ENCODE measurements at places on chromosomes 16 and 17.

- no peak for DNase-seq
These were observed 192.2 kb upstream of the WSCD1 start for GRCh38 chr17:5877948-5878347.

DNA sequence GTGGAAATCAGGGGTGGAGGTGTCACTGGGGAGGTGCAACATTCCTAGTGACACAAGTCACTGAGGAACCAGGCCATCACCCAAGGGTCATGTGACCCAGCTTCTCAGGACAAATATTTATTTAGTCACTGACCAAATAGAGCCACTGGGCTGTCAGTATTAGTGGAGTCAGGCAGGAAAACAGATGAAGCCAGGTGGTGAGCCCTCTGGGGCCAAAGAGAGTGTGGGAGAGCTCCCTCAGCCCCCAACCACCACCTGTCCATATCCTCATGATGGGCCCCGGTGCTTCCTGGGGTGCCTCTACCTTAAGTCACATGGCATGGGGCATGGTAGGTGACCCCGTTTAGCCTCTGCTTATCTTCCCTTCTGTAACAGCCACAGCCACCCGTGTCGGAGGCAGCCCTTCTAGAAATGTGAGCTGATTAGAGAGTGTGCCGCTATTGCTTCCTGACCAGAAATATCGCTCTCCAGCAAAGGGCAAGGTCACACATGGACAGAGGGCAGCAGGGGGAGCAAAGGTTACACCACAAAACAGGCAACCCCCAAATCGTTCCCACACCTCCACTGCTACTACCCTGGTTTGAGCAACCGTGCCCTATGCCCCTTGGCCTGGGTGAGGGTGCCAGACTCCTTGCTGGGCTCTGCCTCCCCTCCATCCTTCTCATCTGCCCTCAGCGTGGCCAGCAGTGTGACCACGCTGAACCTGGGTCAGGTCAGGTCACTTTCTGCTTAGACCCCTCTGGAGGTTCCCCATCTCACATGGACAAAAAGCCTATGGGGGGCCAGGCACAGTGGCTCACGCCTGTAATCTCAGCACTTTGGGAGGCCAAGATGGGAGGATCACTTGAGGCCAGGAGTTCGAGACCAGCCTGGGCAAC is 8.6 kb upstream of the AKTIP start:
- DNase-seq, result no peak

DNA sequence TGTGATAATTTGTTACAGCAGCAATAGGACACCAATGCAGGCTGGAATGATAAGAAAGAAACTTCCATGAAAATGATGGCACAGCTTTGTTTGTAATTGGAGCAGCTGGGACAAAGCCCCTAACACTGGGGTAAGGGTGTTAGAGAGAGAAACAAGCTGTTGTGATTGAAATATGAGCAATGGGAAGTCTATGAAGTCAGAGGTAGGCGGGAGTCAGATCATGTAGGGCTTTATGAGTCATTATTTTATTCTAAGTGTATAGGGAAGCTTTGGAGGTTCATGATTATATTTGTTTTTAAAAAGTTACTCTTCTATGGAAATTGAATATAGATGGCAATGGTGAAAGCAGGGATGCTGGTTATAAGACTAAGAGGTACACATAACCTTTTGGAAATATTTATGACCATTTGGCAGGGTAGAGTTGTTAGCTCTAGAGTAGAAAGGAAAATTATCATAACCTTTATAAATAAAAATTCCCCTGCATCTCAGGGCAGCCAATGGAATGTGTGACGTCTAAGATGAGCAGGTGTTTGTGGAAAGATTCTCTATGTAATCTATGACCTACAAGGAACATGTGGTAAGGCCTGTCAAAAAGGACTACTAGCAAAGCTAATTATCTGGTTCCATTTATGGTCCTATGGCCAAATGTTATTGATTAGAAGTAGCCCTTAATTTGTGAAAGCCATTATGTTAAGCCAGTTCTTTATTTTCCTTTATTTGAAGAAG is 85.6 kb downstream of the KCNJ2 start:
- DNase-seq, result no peak

DNA sequence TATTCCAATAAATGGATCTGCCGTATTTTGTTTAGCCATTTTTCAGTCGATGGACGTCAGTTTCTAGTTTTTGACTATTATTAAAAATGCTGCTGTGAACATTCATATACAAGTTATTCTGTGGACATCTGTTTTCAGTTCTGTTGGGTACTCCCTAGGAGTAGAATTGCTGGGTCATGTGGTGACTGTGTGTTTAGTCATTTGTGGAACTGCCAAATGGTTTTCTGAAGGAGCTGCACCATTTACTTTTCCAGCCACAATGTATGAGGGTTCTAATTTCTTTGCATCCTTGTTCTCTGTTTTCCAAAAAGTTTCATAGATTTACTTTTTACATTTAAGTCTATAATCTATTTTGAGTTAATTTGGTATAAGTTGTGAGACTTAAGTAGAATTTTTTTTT is 29.5 kb downstream of the CYLD start:
- DNase-seq, result no peak

- DNase-seq, result no peak
These were observed 10.2 kb downstream of the RAB11FIP4 start for GRCh38 chr17:31401456-31402254.
